ENCODE measurements at places on chromosomes 1 and 21.

GRCh38 chr1:58572690-58573089 lies 4.4 kb downstream of the TACSTD2 start:
- DNase-seq, result no peak

- DNase-seq, result no peak
These were observed 16.1 kb downstream of the SIPA1L2 start for GRCh38 chr1:232613752-232614381.

DNA sequence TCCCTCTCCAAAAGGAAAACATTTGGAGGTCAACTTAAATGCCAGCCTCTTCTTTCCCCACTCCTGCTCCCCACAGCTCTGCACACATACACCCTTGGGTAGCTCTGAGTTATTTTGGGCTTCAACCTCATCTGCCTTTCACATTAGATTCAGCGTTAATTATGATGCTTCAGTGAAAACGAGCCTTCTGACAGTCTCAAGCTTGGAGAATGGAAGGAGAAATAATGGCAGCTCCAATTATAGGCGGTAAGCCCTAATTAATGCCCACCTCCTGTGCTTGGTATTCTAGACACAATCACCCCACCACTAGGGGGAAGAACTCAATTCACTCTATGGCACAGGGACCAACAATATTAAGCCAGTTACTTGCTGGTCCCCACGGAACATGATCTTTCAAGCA lies 397.9 kb downstream of the BRINP2 start:
- no peak for DNase-seq

GRCh38 chr1:154837034-154837671 lies 32.9 kb downstream of the KCNN3 start:
- no peak for DNase-seq

DNA sequence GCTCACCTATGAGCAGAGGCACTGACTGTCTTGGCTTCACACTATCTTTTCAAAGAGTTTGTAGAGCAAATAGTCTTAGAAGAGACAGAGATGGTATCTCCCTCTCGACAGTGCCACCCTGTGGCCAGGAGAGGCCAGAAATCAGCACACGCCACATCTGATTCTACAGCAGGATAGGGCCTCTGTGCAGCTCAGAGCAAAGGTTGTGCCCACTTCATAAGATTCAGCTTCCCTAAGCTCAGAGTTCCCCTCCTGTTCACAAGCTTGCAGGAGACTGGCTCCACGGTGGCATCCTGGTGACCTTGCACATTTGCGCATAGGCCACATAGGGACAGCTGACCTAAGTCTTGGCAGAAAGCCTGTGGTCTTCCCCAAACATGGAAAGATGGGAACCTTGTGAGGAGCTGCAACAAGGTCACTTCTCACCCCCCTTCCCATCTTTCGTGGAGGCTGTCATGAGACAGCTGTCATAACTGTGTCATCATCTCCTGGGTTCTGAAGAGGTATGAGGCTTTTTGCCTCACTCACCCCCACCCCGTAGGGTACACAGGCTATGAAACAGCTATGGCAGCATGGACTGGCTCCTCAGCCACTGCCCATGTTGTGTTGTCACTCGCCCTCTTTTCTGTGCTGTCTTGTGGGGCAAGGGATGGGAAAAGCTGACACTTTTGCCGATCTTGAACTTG lies 3.0 kb downstream of the ITLN2 start:
- peak; percentile 19 for DNase-seq

- no peak for DNase-seq
These were observed 3.9 kb downstream of the ACOT11 start for GRCh38 chr1:54551891-54552290.

- DNase-seq, result peak; percentile 17
These were observed 3.3 kb upstream of the FCRL6 start for GRCh38 chr1:159798893-159799292.

- DNase-seq, result no peak
These were observed 141.0 kb downstream of the PBX1 start for GRCh38 chr1:164699815-164700491.

- DNase-seq, result no peak
These were observed 235.4 kb upstream of the LYPLAL1 start for GRCh38 chr1:218938259-218938658.

DNA sequence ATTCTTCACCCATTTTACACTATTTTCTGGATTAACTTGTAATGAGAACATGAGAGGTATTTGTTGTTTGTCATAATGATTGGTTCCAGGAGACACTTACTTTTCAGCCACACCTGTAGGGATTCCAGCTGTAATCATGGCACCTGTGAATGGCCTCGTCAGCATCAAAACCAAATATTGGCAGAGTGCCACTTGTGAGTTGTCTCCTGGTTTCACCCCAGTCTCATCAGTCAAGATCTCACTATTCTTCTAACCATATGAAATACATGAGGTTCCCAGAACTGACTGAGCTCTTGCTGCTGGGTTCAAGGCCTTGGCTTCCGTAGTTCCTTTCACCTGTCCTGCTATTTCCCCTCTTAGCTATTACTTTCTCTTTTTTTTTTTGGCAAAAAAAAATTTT lies 246.6 kb upstream of the ADGRL2 start:
- DNase-seq, result no peak

GRCh38 chr1:240464099-240464498 lies 147.9 kb downstream of the GREM2 start:
- DNase-seq, result no peak

GRCh38 chr1:214427871-214428277 lies 123.5 kb downstream of the PTPN14 start:
- DNase-seq, result peak; percentile 26

DNA sequence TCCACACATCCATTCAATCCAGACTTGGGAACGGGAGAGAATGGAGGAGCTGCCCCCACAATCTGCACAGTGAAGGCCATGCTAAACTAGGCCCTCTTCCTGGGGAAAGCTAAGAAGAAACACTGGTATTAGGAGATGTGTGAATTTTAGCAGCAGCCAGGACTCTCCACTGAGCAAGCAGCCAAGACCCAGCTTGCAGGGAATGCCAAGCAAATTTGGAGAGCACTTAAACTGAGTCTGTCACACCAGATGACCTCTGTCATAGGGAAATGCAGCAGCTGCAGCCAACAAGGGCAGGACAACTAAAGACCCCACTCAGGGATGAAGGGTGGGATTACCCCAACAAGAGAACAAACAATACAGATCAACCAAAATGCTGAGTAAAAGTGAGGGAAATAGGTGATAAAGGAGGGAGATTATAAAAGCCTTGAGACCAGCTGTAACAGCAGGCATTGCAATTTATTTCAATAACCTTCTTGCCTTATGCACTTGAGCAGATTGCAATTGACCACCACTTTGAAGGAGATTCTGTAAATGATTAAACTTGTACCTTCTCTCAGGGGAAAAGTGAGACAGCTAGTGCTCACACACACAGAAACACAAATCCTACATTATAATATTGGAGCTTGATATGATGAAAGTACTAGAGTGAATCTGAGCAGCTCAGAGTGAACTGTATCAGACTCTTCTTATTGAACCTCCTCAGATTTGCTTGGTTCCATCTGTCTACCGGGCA lies 2.5 kb upstream of the CLCA1 start:
- no peak for DNase-seq
